A549 treated with RU486 at 1 μM for 4 hours (cell line): ENCODE measurements at places on chromosomes 11 and 22. TPM values are rescaled to one million over a fixed set of nuclear protein-coding genes. Genes with fewer than 3 reads are reported as not detected.

Gene ARHGAP42
- 4.1 to 8.3 TPM (median 7.5 TPM) in 5 replicates for total RNA-seq

Gene OTOG
- total RNA-seq: not detected in 5 replicates

Gene HEPN1
- total RNA-seq: not detected in 5 replicates

Gene CDCA5
- 56.3 to 71.6 TPM (median 66.3 TPM) in 5 replicates for total RNA-seq

Gene IL10RA
- total RNA-seq: 0.05 TPM in 1 of 5 replicates, not detected in the others
